ENCODE measurements at places on chromosomes 7 and 10.

DNA sequence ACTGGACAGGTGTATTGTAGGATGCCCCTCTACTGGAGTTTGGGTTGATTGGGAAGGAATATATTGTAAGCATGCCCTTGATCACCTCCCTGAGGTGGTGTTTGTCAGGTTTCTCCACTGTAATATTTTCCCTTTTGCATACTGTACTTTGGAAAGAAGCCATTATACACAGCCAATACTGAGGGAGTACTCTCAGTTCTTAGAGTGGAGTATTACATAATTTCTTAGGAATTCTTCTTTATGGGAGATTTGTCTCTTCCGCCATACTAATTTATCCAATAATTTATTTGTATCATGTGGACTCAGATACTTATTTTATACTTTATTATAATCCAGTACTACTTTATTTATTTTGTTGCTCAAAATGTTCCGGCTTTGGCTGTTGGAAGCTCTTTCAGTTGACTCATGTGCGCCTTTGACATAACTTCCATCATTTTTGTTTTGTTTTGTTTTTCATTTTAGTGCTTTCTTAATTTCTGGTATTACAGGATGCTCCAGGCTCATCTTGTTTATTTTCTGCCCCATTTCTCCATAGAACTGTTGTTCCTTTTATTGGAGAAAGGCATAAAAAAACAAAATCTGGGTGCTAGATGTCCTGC lies 29.7 kb downstream of the MKLN1 start:
- no peak for DNase-seq

GRCh38 chr10:24850727-24851296 lies 101.6 kb downstream of the PRTFDC1 start:
- DNase-seq = no peak

- no peak for DNase-seq
Observed at GRCh38 chr7:42125321-42125720, 111.7 kb downstream of the GLI3 start.

GRCh38 chr10:22365644-22366434 lies 20.5 kb downstream of the SPAG6 start:
- no peak for DNase-seq

DNA sequence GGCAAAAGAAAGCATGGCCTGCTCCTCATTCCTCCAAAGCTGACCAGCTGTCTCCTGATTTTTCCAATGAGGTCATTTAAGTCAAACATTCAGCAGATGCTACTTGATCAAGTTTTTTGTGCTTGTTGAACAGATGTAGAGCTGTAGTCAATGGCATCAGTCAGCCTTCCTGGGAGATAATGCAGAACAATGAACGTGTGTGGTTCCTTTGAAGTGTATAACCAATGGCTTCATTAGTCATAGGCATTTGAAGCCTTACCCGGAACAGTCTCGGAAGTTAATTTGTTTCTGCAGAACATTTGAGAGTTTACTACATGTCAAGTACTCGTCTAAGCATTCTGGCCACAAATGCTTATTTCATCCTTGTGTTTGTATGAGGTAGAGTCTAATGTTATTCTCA lies 227.1 kb downstream of the ADRA2A start:
- no peak for DNase-seq

DNA sequence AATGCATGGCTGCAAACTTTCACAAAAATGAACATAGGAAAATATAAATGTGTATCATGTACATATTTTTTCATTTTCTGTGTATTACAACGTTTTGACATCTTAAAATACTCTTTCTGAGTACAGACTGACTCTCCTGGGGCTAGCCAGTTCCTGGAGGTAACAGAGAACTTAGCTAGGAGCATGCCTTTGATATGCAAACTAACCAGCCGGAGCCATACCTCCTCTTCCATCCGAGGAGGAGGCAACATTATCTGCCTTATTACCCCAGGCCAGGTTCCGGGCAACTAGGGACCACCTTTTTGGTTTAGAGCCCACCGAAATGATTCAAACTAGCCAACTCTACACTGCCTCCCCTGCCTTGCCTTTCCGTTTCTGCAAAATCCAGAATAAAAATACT lies 33.7 kb upstream of the HECW1 start:
- DNase-seq = no peak

DNA sequence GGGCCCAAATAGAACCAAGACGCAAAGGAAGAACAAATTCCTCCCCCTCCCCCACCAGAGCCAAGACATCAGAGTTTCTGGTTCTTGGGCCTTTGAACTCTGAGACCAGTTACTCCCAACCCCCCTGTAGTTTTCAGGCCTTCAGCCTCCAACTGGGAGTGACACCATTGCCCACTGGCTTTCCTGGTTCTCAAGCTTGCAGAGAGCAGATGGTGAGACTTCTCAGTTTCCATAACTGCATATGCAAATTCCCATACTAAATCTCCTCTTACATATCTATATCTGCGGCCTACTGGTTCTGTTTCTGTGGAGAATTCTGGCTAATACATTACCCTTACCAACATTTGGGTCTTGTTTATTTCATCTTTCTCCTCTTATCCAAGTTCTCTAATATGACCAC lies 762.9 kb downstream of the GRM8 start:
- DNase-seq = no peak

DNA sequence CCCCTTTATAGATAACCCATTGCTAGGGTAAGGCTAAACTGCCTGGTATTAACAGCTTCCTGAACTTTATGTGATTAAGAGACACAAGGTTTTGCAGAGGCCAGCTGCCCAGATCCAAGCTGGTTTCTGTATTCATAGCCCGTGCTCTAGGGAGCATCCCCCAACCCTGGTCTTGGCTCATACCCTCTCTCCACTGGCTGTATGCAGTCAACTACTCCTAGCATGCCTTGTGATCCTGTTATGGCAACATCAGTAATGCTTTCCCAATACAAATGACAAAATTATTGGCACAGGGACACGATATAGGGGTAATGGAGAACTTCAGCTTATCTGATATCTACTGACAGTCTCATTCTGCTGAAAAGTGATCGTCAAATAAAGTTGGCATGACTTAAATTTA lies 202.8 kb upstream of the MKLN1 start:
- no peak for DNase-seq

- DNase-seq = no peak
Observed at GRCh38 chr10:71848325-71849275, 2.5 kb downstream of the PSAP start.

DNA sequence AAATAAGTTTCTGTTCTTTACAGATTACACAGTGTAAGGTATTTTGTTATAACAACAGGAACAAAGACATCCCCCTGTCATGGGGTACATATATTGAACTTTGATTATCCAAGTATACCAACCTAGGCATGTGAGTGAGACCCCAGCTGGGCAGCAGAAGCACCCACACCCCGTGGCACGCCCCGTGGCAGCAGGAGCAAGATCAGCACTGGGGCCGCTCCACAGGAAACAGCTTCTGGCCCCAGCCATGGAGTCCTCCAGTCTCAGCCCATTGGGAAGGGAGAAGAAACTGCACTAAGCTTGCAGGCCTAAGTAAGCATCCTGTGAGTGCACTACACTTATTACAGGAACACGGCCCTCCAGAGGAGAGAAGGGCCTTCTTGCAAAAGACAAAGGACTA lies 24.2 kb upstream of the TMEM72 start:
- DNase-seq = no peak

- DNase-seq = no peak
Observed at GRCh38 chr10:293636-294035, 158.4 kb downstream of the ZMYND11 start.

DNA sequence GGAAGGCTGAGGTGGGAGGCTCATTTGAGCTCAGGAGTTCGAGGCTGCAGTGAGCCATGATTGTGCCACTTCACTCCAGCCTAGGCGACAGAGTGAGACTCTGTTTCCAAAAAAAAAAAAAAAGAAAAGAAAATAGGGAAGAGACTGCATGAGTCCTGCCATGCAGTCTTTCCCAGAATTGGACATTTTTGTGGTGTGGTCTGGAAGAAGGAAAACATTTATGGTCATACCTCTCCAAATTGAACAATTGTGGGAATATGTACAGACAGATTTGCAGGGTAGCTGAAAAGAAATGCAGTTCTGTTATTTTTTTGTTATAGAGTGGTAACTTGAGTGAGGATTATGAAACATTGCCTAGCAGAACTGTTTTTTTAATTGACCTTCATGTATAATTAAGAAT lies 198.1 kb downstream of the AUTS2 start:
- DNase-seq = no peak

DNA sequence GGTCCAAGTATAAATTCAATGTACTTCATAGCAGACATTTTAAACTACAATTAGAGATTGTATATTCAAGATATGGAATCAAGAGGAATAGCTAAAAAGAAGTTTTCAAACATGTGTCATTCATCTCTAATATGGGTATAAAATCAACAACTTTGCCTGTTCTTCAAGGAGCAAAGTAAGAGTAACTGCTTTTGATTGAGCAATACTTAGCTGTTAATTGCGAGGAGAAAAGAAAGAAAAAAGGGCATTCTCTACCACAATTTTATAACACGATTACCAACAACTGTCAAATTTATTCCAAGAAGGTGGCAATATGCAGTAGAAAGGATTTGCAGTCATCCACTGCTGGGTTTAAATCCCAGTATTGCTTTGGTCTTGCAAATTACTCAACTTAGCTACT lies 146.3 kb upstream of the PTN start:
- DNase-seq = no peak

DNA sequence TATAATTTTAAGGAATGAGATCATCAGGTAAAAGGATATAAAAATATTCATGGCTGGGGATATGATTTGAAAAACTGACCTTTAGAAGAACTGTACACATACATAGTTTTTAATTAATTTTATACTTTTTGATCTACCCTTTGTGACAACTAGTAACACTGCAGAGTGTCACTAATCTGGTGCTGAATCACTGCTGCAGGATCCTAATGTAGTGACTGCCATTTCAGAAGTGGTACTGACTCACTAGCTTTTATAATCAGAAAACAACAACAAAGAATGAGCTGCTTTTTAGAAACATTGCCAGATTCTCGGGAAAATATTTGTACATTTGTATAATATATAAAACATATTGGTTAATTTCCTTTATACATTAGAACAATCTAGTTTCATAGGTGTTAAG lies 110.4 kb downstream of the HIPK2 start:
- no peak for DNase-seq

DNA sequence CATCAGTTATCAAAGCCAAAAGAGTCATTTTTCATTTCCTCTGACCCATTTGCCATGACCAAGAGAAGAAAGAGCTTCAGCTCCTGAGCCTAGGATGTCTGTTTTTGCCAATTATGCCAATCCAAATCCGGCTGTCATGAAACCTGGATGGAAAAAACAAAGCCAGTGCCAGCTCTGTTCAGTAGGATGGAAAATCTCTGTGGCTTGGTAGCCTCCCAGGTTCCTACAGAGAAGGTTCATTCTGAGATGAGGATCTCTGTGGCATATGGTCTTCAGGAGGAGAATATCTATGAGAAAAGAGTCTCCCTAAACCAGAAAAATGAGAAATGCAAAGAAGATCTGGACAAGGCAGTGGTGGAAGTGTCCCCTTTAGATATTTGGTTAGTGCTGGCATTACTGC lies 475.4 kb downstream of the CNTNAP2 start:
- DNase-seq = no peak

GRCh38 chr7:131538813-131539179 lies 17.6 kb downstream of the PODXL start:
- DNase-seq = no peak

DNA sequence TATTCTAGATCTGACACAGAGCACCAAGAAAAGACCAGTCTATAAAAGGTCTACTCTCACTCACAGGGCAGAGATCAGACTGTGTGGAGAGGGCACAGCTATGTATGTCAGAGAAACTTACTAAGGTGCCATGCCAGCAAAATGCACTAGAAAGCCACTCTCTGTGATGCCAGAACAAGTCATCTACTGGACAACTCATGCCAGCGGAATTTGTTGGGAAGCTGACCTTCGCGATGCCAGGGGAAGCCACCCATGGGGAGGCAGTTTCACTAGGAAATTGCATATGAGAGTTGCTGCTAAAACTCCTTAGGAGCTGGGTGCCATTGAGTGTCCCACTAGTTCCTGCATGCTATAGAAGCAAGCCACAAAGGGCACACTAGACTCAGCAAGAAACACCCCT lies 58.5 kb downstream of the MICU1 start:
- no peak for DNase-seq

- peak; percentile 50 for DNase-seq
Observed at GRCh38 chr7:2870471-2870931, 26.4 kb upstream of the GNA12 start.

- DNase-seq = peak; percentile 55
Observed at GRCh38 chr7:128863433-128863989, 855 bp downstream of the ATP6V1F start.

DNA sequence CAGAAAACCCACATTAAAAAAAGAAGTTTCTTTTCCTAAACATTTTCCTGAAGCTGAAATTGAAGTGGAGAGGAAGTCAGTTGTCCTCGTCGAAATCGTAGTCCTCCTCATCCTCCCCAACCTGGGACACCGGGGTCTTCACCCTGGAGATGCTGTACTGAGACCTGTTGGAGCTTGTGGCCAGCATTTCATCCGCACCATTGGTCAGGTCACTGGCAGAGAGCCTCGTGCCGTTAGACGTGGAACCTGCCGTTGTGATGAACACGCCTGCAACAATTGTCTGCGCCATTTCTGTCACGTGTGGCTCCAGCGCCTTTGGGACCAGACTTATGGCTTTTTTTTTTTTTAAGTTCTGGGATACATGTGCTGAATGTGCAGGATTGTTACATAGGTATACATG lies 23.8 kb downstream of the CD36 start:
- DNase-seq = no peak

GRCh38 chr10:92042541-92042940 lies 119.0 kb downstream of the BTAF1 start:
- DNase-seq = no peak

GRCh38 chr10:119104654-119105015 lies 722 bp downstream of the DENND10 start:
- DNase-seq = no peak

- DNase-seq = no peak
Observed at GRCh38 chr7:101819913-101820522, 2.6 kb downstream of the CUX1 start.

- no peak for DNase-seq
Observed at GRCh38 chr10:9238041-9238440, 1183.6 kb downstream of the GATA3 start.

- DNase-seq = no peak
Observed at GRCh38 chr7:8601121-8601520, 167.7 kb downstream of the NXPH1 start.

- DNase-seq = no peak
Observed at GRCh38 chr7:113404245-113404644, 285.9 kb upstream of the SMIM30 start.

DNA sequence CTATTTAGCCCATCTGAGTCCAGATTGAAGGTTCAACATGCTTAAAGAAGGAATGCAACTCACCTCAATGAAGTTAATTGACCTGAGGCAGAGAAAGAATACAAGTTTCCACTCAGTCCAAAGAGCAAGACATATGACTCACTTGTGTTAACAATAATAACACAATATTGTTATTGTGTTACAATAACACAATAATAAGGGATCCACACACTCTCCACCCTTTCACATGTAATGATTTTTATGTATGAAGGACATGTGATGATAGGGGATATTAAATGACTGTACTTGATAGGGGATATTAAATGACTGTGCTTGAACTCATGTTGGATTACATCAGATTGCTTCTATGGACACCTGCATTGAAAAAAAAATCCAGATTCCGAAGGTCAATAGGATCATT lies 3.6 kb upstream of the ABCB1 start:
- no peak for DNase-seq

GRCh38 chr7:103989785-103990767 lies 618 bp upstream of the RELN start:
- peak; percentile 6 for DNase-seq

GRCh38 chr7:18515067-18515466 lies 19.5 kb downstream of the HDAC9 start:
- DNase-seq = no peak

- no peak for DNase-seq
Observed at GRCh38 chr7:116899308-116899707, 36.9 kb downstream of the CAPZA2 start.

- DNase-seq = no peak
Observed at GRCh38 chr10:49115796-49116508, 630 bp upstream of the VSTM4 start.
